Muscle of leg (tissue), 16 donors: ENCODE measurements at places on chromosomes 11 and 22. TPM values are rescaled to one million over a fixed set of nuclear protein-coding genes. Genes with fewer than 3 reads are reported as not detected.

GRCh38 chr11:20256925-20257324, 96.7 kb upstream of the DBX1 start:
- no peak for DNase-seq

DNA sequence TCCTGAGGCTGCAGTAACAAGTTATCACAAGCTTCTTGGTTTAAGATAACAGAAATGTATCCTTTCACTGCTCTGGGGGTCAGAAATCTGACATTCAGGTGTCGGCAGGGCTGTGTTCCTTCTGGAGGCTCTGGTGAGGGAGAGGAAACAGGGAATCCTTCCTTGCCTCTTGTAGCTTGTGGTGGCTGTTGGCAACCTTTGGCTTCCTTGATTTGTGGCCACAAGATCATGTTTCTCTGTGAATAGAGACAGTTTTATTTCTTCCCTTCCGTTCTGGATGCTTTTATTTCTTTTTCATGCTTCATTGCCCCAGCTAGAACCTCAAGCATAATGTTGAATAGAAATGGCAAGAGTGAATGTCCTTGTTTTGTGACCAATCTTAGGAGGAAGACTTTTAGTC, 44.0 kb downstream of the MPPED1 start:
- DNase-seq = no peak

DNA sequence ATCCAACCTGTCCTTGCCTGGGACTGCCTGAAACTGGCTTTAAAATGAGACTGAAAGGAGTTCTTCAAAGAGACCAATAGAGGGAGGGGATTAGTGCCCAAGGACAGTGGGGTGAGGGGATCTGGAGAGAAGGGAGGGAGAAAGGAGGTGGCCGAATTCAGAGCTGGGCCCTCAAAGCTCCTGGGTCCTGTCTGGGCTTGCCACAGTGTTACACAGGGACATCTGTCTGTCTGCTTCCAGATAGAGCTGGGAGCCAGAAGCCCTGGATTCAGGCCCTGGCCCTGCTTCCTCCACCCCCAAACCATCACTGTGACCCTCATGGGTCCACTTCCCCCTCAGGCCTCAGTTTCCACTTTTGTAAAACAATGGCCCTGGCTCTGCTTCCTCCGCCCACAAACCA, 3.6 kb downstream of the KCNJ4 start:
- DNase-seq = no peak

GRCh38 chr11:120808616-120809050, 215.3 kb upstream of the TBCEL start:
- no peak for DNase-seq

DNA sequence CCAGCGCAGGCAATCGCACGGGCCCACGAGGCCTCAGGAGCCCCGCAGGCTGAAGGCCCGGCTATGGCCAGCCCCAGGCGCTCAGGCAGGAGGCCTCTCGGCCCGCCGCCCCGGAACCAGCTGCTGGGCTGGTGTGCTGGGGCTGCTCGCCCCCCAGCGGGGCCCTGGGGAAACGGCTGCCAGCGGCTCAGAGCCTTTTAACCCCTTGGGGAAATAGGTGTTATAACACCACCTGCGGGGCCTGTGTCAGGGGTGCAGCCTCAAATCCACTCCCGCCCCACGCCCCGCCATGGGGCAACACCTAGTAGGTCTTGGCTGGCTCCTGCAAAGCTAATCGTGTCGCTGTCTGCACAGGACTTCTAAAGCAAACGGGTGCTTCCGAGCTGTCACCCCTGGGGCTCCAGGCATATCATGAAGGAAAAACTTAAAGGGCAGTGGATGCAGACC, 237.4 kb downstream of the TTC28 start:
- peak; percentile 86 for DNase-seq

DNA sequence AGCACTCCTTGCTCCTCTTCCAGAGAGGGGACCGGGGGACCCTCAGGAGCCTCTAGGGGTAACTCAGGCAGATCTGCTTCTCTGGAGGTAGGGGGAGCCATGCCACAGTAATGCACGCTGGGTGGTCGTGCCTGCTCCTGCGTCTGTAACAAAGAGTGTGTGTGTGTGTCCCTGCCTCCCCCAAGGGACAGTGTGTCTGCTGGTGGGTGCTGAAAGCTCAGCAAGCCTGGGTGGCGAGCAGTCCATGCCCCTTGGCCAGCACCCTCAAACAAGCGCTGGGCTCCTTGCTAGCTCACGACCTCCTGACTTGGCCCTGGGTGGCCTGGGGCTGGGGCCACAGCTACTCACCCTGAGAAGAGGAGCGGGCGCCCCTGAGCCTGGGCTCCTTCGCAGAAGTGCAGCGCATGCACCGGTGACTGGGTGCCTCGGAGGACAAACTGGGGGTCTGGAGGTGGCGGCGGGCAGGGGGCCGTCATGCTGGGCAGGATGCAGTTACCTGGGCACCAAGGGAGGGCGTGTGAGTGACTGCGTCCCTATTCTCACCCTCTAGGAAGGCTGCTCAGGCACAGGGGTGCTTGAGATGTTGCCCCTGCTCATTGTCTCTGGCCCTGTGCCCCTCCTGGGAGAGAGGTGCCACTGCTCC, 33.7 kb downstream of the GNB1L start:
- no peak for DNase-seq

DNA sequence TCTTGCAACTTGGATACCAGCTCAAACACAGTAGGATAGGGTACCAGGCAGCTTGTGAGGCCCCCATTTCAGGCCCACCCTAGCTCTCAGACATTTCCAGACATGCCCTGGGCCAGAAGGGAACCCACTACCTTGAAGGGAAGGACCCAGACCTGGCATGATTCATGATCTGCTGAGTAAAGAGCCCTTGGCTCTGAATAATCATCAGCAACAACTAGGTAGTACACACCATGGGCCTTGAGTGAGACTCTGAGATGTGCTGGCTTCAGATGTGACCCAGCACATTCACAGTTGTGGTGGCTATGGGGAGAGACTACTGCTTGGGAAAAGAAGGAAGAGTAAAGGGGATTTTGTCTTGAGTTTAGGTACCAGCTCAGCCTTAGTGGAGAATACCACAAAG, 23.6 kb downstream of the JRKL start:
- no peak for DNase-seq

- no peak for DNase-seq
Measured at GRCh38 chr11:103924166-103925013, 112.0 kb upstream of the DDI1 start.

- DNase-seq = no peak
Measured at GRCh38 chr11:59641156-59641555, 25.6 kb upstream of the OSBP start.

DNA sequence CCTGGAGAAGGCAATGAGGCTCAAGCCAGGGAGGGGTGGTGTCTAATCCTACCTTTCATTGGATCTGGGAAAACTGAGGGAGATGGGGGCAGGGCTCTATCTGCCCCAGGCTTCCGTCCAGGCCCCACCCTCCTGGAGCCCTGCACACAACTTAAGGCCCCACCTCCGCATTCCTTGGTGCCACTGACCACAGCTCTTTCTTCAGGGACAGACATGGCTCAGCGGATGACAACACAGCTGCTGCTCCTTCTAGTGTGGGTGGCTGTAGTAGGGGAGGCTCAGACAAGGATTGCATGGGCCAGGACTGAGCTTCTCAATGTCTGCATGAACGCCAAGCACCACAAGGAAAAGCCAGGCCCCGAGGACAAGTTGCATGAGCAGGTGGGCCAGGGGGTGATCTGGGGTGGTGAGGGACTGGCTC, at the start of gene FOLR1:
TSS of gene FOLR1 (plus strand) at position 180 of the 421 bp plus-strand sequence. CDS start at position 214, 34 bp downstream.
- peak; percentile 40 for DNase-seq

DNA sequence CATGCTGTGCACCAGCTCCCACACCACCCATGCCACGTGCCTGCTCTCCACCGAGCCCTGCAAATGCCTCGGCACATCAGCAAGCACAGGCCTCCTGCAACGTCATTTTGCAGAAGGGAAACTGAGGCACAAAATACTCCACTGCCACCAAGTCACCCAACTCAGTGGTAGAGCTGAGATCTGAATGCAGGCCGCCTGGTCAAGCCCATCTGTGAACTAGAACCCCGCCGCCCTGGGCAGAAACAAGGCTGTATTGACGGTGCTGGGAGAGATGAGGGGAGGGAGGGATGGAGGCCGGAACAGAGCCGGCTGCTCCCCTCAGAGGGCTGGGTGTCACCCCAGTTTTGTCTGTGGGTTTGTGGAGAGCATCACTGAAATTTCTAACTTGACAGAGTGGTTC, 81.4 kb downstream of the CDKN1C start:
- no peak for DNase-seq

- no peak for DNase-seq
Measured at GRCh38 chr11:4203603-4204360, 109.2 kb downstream of the RRM1 start.

DNA sequence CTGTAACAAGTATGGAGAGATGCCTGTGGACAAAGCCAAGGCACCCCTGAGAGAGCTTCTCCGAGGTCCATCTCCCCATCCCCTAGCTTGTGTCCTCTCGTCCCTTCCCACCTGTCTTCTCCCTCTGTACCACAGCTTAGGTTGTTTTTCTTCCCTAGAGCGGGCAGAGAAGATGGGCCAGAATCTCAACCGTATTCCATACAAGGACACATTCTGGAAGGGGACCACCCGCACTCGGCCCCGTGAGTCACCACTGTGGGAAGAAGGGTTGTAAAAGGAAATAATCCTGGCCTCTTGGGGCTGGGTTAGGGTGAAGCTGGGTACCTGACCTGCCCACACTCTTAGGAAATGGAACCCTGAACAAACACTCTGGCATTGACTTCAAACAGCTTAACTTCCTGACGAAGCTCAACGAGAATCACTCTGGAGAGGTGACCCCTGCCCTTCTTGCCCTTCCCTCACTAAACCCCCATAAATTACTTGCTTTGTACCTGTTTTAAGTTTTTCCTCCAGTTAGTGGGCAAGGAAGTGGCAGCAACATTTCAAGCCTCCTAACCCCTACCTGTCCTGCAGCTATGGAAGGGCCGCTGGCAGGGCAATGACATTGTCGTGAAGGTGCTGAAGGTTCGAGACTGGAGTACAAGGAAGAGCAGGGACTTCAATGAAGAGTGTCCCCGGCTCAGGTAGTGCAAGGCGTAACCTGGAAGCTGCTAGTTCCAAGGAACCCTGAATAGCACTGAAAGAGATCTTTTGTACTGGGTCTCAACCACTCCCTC, 3.1 kb downstream of the TAF10 start:
- DNase-seq = peak; percentile 12

- DNase-seq = no peak
Measured at GRCh38 chr11:55572548-55572947, 620 bp downstream of the OR4C16 start.

- DNase-seq = no peak
Measured at GRCh38 chr11:103587901-103588788, 448.3 kb upstream of the DDI1 start.

GRCh38 chr22:35092406-35092805, 26.4 kb downstream of the ISX start:
- DNase-seq = no peak

DNA sequence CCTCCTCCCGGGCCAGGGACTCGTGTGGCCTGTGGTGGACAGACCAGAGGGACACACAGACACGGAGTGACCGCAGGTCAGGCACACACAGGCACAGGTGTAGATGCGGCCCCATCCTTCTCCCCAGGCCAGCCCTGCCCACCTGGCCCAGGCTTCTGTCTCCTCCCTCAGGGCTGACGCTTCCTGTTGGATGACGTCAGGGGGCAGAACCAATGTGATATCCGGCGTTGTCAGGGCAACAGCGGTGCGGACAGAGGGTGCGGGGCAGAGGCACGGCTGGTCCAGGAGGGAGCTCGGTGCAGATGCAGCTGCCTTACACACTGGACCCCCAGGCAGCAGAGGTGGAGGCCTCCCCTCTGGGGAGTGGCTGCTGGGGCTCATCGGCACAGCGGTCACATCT, 2.9 kb upstream of the TUBGCP6 start:
- no peak for DNase-seq

- DNase-seq = peak; percentile 44
Measured at GRCh38 chr11:65213322-65214211, 31.8 kb downstream of the CAPN1 start.

- no peak for DNase-seq
Measured at GRCh38 chr11:74646954-74647353, 54.6 kb downstream of the POLD3 start.

GRCh38 chr22:27853424-27853823, 51.9 kb upstream of the MN1 start:
- no peak for DNase-seq

DNA sequence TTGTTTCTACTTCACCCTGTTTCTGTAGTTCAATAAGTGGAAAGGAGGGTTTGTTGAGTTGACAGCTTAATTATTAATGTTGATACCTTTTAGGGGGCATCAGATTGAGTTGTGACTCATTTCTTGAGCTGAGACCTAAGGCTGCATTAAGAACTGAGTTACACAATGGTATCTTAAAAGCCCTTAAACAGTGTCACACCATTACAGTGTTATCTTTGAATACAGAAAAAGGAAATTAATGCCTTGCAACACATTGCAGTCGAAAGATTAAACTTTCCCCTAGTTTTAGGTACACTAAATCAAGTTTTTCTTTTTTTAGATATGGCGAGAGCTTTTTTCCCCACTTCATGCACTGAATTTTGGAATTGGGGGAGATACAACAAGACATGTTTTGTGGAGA, 16.7 kb downstream of the PAFAH1B2 start:
- no peak for DNase-seq

GRCh38 chr22:22245935-22246525, 1.4 kb downstream of the VPREB1 start:
- DNase-seq = peak; percentile 24

DNA sequence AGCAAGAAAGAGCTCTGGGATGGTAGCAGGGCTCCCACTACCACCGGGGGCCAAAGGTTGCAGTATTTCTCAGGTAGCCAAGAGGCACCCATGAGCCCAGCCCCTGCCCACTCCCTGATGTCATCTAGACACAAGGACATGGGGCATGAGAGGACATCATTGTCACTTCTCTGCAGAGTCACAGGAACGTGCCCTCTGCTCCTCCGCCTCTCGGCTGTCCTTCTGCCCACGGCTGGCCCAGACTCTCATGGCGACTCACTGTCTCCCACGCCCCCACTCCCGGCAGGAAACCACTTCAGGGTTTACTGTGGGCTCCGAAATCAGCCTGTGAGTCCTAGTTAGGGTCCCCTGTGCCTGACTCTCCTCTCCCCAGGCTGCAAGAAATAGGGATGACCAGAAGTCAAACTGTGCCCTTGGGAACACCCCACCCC, 1.8 kb upstream of the GAL start:
- no peak for DNase-seq

Gene ZNF214
- 2.6 TPM for polyA plus RNA-seq

Gene ZNF202
- polyA plus RNA-seq = 15.4 TPM

Gene CEND1
- polyA plus RNA-seq = 0.72 TPM

Gene RIMBP3C
- polyA plus RNA-seq = 0.72 TPM

Gene PRR33
- polyA plus RNA-seq = 0.90 TPM

Gene MN1
- 10.9 TPM for polyA plus RNA-seq

Gene TNKS1BP1
- polyA plus RNA-seq = 120 TPM

Gene PRCP
- polyA plus RNA-seq = 105 TPM
